ENCODE measurements at places on chromosomes 5 and 9. TPM values are rescaled to one million over a fixed set of nuclear protein-coding genes. Genes with fewer than 3 reads are reported as not detected.

DNA sequence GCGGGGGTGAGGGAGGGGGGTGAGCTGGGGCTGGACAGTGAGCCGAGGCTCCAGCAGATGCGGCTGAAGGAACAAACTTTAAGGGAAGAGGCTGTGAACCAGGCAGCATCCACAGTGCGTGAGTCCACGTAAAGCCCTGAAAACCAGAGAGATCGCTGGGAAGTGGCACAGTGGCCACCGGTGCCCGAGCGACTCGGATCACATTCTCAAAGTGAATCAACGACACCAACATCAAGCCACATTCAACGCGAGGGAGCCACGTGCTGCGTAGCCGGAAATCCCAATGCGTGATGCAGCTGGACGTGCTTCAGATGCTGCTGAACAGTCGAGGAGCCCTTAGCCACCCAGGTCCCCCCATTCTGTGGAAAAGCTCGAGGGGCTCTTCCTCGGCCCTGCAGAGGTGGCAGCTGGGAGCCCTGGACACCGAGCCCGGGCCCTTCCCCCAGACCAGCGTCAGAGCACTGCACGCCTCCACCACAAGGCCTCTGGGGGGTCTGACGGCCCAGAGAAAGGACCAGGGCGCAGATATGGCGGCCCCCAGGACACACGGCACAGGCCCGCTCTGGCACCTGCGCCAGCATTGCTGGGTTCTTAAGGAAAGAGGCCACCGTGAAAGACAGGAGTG lies 53.7 kb upstream of the EXOC3 start:
- no peak for DNase-seq

DNA sequence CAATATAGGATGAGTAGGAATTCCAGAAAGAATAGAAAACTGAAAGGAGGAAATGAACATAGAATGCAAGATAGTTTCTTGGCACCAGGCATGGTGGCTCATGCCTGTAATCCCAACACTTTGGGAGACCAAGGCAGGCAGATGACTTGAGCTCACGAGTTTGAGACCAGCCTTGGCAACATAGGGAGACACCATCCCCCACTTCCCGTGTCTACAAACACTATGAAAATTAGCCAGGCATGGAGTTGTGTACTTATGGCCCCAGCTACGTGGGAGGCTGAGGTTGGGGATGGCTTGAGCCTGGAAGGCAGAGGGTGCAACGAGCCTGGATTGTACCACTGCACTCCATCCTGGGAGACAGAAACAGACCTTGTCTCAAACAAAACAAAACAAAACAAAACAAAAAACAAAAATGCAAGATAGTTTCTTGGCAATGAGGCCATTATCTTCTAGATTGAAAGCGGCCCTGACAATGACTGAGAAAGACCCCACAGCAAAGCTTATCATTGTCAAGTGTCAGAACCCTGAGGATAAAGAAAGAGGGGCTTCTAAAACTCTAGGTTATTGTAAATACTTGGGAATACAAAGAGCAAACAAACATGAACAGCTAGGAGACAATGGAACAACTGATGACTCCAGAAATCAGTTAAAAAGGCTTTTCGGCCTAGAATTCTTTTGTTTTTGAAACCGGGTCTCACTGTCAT lies 9.2 kb downstream of the SQSTM1 start:
- DNase-seq: no peak

DNA sequence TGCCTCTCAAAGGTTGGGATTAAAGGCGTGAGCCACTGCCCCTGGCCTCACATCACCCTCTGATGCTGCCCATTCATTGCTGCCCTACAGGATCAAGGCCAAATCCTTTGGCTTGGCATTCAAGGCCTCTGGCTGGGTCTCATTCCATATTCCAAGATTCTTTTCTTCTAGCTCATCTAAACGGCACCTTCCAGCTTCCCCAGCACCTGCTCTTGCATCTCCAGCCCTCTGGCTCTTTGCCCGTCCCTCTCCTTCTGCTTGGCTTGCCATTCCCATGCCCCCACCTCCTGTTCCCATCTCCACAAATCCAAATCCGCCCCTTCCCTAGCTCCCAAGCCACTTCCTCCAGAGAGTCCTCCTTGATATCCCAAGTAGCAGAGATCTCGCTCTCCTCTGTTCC lies 33.1 kb downstream of the CORO2A start:
- DNase-seq: no peak

ITGA2 gene
- total RNA-seq: 1.5 TPM
